ENCODE measurements at places on chromosomes 3 and 15. TPM values are rescaled to one million over a fixed set of nuclear protein-coding genes. Genes with fewer than 3 reads are reported as not detected.

Gene GATM
- total RNA-seq: 6.8 TPM

- H3K4me1 ChIP-seq: peaks cover 7% of the 10 kb centered on the region
- no peak overlapping the region for H3K4me3 ChIP-seq
- H3K27ac ChIP-seq: no peak overlapping the region
- H3K36me3 ChIP-seq: no peaks in the 10 kb centered on the region
- H3K27me3 ChIP-seq: no peaks in the 10 kb centered on the region
These were observed 43.6 kb upstream of the SPTSSB start for GRCh38 chr3:161414907-161415306.

Gene HESX1
- total RNA-seq: 0.47 TPM

DNA sequence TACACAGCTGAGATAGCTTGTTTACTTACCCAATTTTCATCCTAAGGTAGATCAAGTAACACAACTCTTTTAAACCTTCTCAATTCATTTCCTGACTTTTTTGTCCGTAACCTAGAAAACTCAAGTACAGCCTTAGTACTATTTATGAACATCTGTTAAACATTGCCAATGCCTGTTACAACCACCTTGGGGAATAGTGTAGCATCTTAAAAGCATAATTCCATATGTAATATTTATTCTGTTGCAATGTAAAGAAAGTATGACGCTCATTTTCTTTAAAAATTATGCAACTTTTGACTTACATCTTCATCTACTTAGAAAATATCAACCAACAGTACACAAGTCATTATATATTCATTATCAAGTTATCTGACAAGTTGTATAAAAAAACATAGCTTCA is 54.6 kb downstream of the SUCLG2 start:
- no peaks in the 10 kb centered on the region for H3K27me3 ChIP-seq
- no peak overlapping the region for H3K27ac ChIP-seq
- no peak overlapping the region for H3K4me3 ChIP-seq
- no peak for DNase-seq
- no peaks in the 10 kb centered on the region for H3K4me1 ChIP-seq
- no peaks in the 10 kb centered on the region for H3K36me3 ChIP-seq

DNA sequence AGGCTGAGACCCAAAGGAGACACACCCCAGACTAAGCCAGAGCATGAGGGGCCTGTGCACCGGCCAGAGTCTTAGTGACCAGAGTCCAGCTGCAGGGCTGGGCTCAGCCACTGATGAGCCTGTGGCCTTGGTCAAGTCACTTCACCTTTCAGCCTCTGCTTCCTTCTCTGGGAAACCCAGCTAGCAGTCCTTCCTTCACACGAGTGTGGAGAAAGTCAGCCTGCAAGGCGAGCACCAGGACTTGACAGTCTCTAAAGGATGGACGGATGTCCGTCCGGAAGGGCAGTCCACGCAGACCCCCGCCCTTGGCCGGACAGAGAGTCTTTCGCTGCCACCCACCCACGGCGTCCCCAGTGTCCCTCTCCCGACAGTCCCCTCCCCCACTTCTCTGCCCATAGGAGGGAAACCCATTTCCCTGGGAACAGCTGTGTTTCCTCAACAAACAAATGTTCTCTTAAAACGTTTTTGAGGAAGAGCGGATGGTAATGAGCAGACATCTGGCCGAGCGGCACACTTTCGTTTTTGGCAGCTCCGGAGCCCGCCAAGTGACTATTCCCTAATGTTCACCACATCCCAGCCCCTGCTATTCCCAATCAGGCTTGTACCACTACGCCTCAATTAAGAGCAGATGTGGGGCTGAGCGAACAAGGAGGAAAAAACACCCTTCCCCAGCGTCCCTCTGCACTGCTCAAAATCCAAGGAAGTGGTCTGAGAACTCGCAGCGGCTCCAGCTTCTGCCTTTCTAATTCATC is 129.1 kb upstream of the SMAD3 start:
- no peaks in the 10 kb centered on the region for H3K27me3 ChIP-seq
- peaks cover 10% of the 10 kb centered on the region for H3K4me1 ChIP-seq
- H3K27ac ChIP-seq: no peak overlapping the region

GRCh38 chr3:149610351-149611105 is 47.3 kb downstream of the WWTR1 start:
- H3K4me1 ChIP-seq: peaks cover 16% of the 10 kb centered on the region
- no peaks in the 10 kb centered on the region for H3K36me3 ChIP-seq
- H3K27ac ChIP-seq: no peak overlapping the region
- H3K27me3 ChIP-seq: no peaks in the 10 kb centered on the region

DNA sequence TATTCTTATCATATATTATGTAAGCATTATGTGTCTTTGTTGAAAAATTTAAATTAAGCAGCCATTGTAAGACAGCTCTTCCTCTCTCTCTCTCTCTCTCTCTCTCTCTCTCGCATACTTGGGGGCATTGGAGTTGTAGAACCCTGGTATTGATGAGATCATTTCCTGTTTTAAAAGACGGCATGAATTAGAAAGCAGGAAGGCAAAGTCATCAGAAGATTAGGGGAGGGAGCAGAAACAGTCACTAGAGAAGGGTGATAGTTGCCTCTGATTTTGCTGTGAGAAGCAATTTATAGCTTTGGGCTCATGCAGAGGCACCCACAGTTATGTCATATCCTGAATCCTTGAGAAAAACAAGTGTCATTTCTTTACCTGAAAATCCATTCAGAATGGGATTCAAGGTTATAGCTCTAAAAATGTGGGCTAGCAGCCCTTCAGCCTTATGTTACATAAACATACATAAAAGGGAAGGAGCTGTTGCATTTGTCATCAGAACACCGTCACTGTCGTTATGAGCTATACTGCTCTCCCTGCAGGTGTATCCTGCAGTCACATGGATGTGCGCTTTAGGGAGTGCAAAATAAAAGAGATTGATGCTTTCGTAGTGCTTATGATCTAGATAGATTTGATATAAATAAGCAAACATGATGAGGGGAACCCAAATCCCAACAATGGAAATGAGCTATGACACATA is 213.8 kb downstream of the NR1D2 start:
- H3K36me3 ChIP-seq: no peaks in the 10 kb centered on the region
- no peak for DNase-seq
- no peak overlapping the region for H3K4me3 ChIP-seq
- H3K4me1 ChIP-seq: no peaks in the 10 kb centered on the region

- peaks cover 2% of the 10 kb centered on the region for H3K4me1 ChIP-seq
- H3K27ac ChIP-seq: no peak overlapping the region
- no peak for DNase-seq
These were observed 3.8 kb upstream of the TMOD3 start for GRCh38 chr15:51825698-51826097.

Gene PLCH1
- total RNA-seq: 9.6 TPM

Gene THAP10
- 2.2 TPM for total RNA-seq

GRCh38 chr15:78312536-78312935 is 13.1 kb upstream of the SKIC8 start:
- H3K27ac ChIP-seq: no peak overlapping the region
- H3K27me3 ChIP-seq: peaks cover 13% of the 10 kb centered on the region
- no peaks in the 10 kb centered on the region for H3K36me3 ChIP-seq

Gene CRYGS
- total RNA-seq: 1.8 TPM

Gene CEMIP
- total RNA-seq: 31.8 TPM

Gene CYP19A1
- 7.1 TPM for total RNA-seq

Gene MAP1A
- total RNA-seq: 13.4 TPM

Gene GPR62
- total RNA-seq: not detected

Gene PEX11A
- 8.6 TPM for total RNA-seq

DNA sequence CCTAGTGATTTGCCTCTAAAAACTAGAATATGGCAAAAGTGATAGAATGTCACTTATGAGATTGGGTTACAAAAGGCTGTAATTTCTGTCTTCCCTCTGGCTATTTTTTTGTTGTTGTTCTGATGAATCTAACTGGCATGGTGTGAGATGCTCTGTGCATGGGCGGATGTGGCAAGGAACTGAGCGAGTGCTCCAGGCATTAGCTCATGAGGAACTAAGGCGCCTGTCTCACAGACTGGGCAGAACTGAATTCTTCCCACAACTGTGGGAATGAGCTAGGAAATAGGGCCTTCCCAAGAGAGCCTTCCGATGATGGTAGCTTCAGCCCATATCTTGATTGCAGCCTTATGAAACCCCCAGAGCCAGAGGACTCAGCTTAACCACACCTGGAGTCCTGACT is 222.5 kb downstream of the NR2F2 start:
- no peaks in the 10 kb centered on the region for H3K36me3 ChIP-seq
- H3K27me3 ChIP-seq: peaks cover 5% of the 10 kb centered on the region
- DNase-seq: no peak
- no peaks in the 10 kb centered on the region for H3K4me1 ChIP-seq

GRCh38 chr3:124207873-124208485 is 216.1 kb upstream of the ROPN1 start:
- DNase-seq: no peak
- no peaks in the 10 kb centered on the region for H3K36me3 ChIP-seq
- no peaks in the 10 kb centered on the region for H3K4me1 ChIP-seq
- H3K4me3 ChIP-seq: no peak overlapping the region
- H3K27me3 ChIP-seq: no peaks in the 10 kb centered on the region
- no peak overlapping the region for H3K27ac ChIP-seq

Gene SLC15A2
- total RNA-seq: 61.7 TPM

DNA sequence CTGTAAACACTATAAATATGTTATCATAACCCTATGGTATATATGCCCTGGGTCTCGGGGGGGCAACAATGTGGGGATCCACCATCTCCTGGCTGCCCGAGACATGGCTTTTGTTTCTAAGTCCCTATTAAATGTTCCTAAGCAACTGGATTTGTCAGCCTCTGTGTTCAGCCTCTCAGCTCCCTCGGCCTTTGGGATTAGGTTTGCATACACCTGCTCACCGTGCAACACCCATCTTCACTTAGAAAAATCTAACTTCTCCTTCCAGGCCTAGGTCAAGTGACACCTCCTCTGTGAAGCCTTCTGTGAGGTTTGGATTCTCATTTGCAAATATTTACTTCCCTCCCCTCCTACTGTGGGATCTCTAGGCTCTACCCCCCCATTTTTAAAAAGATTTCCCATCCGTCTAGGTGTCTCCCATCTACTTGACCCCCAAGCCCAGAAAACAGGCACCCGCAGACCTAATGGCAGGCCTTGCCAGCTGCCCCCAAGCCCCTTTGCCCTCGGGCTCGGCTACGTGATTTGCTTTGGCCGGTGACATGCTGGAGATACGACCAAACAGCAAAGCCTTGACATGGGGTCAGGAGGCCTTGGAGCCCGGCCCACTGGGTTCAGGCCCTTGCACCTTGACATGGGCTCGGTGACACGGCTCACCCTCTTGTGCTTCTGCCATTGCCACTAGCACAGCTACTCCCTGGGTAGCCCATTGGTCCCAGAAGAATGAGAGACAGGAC is 66.0 kb upstream of the BLM start:
- no peak overlapping the region for H3K4me3 ChIP-seq
- peaks cover 7% of the 10 kb centered on the region for H3K4me1 ChIP-seq
- no peaks in the 10 kb centered on the region for H3K27me3 ChIP-seq
- H3K27ac ChIP-seq: peak overlapping the region; percentile 80
- DNase-seq: no peak

Gene GOLGA6L10
- total RNA-seq: 2.1 TPM

Gene SLC22A13
- 0.32 TPM for total RNA-seq

DNA sequence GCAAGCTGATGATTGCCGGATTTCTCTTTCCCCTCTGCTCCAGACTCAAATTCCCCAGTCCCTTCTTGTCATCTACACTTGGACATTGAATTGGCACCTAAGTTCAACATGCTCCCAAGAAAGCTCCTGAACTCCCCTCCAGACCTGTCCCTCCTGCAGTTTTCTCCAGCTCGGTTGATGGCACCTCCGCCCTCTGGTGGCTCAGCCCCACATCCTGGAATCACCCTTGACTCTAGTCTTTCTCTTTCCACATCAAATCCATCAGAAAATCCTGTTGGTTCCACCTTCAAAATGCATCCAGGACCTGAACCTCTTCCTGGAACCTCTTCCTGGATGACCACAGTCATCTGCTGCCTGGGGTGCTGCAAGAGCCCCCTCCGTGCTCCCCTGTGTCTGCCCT is 60.1 kb downstream of the RASGRF1 start:
- H3K36me3 ChIP-seq: no peaks in the 10 kb centered on the region
- no peak overlapping the region for H3K27ac ChIP-seq
- no peak for DNase-seq
- peaks cover 7% of the 10 kb centered on the region for H3K27me3 ChIP-seq
- no peak overlapping the region for H3K4me3 ChIP-seq
- H3K4me1 ChIP-seq: no peaks in the 10 kb centered on the region

GRCh38 chr3:13801361-13802204 is 78.3 kb downstream of the WNT7A start:
- H3K4me3 ChIP-seq: no peak overlapping the region
- no peaks in the 10 kb centered on the region for H3K4me1 ChIP-seq
- peaks cover 18% of the 10 kb centered on the region for H3K27me3 ChIP-seq
- DNase-seq: no peak
- no peak overlapping the region for H3K27ac ChIP-seq

DNA sequence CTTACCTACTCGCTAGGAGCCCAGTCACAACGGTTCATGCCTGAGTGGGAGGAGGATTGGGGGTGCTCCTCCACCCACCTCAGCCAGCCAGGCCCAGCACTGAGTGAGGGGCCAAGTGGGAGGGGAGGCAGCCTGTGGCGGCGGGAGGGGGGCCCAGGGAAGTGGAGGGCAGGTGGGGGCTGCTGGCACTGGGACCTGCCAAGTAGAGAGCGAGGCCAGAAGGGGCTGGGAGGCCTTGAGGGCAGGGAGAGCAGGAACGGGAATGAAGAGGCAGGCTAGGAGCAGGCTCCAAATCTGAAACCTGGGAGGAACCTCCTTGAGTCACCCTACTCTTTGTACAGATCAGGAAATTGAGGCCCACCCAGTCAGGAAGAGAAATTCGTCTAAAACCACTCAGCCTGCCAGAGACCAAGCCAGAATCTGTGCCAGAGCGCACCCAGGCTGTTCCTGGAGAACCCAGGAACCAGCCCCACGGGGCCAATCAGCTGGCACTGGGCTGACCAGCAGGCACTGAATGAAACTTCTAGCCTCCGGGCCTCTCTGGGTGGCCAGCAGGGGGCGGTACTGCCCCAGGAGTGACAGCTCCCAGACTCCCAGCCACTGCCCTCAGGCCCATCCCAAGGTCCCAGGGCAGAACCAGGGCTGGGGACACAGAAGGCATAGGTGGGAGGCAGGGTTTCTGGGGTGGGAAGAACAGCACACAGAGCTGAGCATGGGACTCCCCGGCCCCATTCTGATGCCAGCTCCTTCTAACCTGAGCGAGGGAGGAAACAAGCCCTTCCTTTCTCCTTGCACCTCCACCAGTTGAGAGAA is 14.8 kb upstream of the CYP11A1 start:
- no peaks in the 10 kb centered on the region for H3K4me1 ChIP-seq
- DNase-seq: peak; percentile 84
- no peaks in the 10 kb centered on the region for H3K36me3 ChIP-seq
- no peak overlapping the region for H3K27ac ChIP-seq
- no peaks in the 10 kb centered on the region for H3K27me3 ChIP-seq

Gene SNX22
- total RNA-seq: 6.2 TPM

Gene KCTD6
- 10.7 TPM for total RNA-seq
